ENCODE measurements at places on chromosomes 1 and 21.

DNA sequence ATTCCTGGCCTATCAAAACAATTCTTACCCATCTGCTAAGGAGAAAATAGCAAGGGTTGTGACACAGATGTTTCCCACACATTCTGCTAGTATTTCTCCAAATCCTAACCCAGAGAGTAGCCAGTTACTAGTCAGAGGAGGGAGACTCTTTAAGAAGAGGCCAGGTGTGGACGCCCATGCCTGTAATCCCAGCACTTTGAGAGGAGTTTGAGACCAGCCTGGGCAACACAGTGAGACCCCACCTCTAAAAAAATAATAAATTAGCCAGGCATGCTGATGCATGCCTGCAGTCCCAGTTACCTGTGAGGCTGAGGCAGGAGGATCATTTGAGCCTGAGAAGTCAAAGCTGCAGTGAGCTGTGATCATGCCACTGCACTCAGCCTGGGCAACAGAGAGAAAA lies 28.6 kb downstream of the NVL start:
- DNase-seq = no peak

- DNase-seq = no peak
Measured at GRCh38 chr1:220353229-220354012, 81.2 kb upstream of the RAB3GAP2 start.

DNA sequence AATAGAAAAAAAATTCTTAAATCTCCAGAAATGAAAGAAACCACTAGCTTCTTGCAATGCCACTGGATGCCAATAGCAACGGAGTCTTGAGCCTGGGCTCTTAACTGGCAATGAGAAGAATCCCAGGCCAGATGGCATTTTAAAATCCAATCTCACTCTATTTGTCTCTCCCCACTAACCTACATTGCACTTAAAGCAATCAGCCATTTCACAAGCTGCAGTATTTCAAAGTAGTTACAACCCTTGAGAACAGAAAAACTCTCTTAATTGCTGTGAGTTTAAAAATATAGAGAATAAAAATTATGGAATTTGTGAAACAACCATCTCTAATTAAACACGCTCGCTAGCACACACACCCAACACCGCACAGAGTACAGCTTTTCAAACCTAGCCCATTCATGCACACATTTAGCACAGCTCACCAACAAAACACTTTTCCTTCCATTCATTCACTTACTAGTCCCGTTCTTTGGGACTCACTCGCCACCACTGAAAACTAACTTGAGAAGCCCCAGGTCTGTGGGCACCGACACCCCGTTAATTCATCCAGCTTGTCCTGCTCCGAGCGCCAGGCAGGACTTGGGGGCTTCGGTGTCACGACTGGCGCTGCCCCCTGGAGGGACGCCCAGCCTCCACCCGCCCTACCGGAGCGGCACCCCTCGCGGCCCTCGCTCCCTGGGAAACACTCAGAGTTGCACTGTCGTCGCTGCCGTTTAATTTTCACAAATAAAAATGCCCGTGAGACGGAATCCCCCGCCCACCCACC lies 1.0 kb downstream of the DDAH1 start:
- DNase-seq = no peak

- no peak for DNase-seq
Measured at GRCh38 chr1:80349218-80349617, 1342.7 kb upstream of the ADGRL4 start.

- DNase-seq = peak; percentile 19
Measured at GRCh38 chr1:25572708-25573590, 29.5 kb downstream of the LDLRAP1 start.

DNA sequence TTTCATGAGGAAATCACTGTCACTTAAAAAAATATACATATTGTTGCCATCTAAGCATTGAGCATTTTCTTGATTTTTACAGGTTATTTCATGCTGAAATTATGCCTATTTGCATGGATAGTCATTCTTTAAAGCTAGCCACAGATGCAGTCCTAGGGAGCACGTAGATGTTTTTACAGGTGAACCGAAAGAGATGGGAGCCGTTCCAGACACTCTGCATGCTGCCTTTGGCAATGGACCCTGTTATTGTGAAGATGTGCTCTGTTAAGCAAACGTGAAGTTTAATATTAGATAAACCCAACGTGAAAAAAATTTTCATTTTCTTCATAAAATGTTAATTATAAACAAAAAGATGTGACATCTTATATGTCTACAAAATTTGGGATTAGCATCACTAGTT lies 7.1 kb downstream of the PROX1 start:
- DNase-seq = no peak

GRCh38 chr1:1013922-1014648 lies 788 bp downstream of the ISG15 start:
- DNase-seq = no peak

DNA sequence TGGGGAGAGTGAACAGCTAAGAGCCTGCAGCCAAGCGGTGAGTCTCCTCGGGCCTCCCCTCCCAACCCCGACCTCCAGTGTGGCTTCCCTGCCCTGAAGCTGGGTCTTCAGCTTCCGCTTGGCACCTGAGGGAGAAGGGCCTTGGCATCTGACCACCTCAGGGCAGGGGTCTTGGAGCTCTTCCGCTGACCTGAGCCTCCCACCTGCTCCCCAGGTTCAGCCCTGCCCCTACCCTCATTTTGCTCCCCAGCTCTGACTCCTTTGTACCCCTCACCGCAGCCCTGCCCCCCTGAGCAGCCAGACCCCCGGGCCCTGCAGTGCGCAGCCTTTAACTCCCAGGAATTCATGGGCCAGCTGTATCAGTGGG lies 4.9 kb downstream of the ADAMTSL4 start:
- no peak for DNase-seq

DNA sequence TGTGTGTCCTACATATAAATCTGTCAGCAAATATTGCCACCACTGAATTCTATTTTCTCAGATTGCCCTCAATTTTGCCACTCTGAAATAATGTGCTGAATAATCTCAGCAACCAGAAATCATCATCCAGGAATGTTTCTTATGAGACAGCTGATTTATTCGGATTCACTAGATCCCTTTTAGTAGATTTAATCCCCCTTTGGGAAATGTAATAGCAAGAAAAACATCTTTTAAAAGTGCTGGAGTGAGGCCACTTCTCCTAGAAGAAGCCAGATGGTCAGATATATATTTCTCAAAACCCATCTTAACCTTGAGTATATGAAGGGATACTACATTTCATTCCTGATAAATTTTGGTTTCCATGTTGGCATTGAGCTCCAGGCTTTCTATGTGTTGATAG lies 327.7 kb downstream of the SMYD3 start:
- DNase-seq = no peak

DNA sequence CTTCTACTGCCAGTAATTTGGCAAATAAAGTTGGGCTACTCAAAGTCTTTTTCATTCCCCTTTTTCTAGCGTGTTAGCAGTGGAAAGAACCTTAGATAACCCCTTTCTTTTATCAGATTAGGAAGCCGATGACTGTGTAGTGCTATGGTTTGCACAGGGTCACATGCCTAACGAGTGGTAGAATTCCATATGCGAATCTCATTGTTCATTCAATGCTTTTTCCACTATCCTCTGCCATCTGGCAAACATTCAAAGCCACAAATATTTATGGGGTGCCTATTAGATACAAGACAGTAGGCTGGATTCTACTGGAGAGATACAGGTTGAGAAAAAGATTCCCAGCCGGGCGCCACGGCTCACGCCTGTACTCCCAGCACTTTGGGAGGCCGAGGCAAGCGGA lies 14.9 kb upstream of the IER5 start:
- DNase-seq = no peak

GRCh38 chr1:173005196-173005864 lies 45.4 kb downstream of the TNFSF18 start:
- no peak for DNase-seq

GRCh38 chr1:234062166-234062565 lies 157.7 kb downstream of the SLC35F3 start:
- DNase-seq = no peak

DNA sequence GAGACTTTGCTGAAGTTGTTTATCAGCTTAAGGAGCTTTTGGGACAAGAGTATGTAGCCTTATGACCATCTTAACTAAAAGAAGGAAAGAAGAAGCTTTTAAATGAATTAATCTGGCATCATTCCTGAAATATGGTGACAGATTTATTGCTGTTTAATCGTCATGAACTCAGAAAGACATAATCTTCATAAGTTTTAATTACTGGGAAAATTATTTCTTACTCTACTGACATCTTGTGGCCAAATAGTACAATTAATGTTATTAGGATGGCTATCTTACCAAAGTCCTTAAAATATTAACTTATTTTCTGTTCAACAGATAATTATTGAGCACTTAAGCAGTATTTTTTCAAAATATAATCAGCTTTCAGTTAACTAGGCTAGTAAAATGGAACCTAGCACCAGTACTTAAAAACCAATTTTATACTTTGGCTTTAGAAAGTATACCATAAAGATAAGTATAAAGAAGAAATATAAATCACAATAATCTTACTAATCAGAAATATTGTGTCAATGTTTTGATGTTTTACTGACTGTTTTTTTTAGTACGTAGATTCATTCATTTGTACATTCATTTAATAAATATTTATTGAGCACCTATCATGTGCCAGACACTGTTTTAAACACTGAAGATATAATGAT lies 34.7 kb upstream of the GPR25 start:
- no peak for DNase-seq

- DNase-seq = no peak
Measured at GRCh38 chr1:23555986-23556634, 3.2 kb downstream of the ID3 start.

- no peak for DNase-seq
Measured at GRCh38 chr1:163263818-163264655, 57.7 kb upstream of the NUF2 start.

GRCh38 chr21:45618846-45619485 lies 24.6 kb upstream of the PCBP3 start:
- DNase-seq = no peak

GRCh38 chr21:38712071-38712470 lies 93.7 kb upstream of the ETS2 start:
- no peak for DNase-seq

- peak; percentile 18 for DNase-seq
Measured at GRCh38 chr1:28056129-28056925, 32.1 kb downstream of the EYA3 start.

GRCh38 chr1:67648582-67649326 lies 36.2 kb upstream of the GADD45A start:
- no peak for DNase-seq

- DNase-seq = no peak
Measured at GRCh38 chr1:222171005-222171404, 376.9 kb downstream of the HHIPL2 start.

GRCh38 chr1:165703648-165704047 lies 5.3 kb upstream of the ALDH9A1 start:
- no peak for DNase-seq

DNA sequence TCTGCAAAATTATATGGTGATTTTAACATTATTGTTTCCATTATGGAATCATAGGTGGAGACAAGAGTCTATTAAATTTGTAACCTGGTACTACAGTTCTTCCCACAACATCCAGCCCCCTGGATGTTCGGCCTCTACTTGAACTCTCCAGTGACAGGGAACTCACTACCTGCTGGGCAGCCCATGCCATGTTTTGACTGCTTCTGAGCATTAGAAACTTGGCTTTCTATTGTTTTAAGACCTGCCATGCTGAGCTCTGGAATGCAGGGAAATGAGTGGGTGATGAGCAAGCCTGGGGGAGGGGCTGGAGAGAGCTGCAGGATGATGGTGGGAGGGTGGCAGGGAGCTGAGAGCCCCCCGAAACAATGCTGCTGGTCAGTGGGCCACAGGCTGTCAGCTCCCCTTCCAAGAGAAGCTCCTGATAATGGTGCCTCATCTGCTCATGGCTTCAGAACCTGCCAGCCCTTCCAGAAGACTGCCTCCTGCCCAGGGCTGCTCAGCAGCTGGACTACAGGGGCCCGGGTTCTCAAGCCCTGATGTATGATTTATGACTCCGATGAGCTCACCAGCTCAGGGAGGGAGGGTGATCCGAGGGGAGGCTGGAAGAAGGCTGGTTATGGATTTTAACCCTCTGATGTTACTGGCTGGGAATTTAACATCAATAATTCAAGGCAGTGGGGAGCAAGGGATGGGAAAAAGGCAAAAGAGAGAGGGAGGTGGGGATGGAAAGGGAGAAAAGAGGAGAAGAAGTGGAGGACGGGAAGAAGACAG lies 205.0 kb downstream of the HIVEP3 start:
- DNase-seq = no peak
